Brain pericyte (primary cell): ENCODE measurements at places on chromosomes 5 and 9.

GRCh38 chr9:95605101-95605500 is 88.3 kb upstream of the PTCH1 start:
- no peak for DNase-seq

GRCh38 chr5:1779782-1780613 is 19.6 kb downstream of the MRPL36 start:
- no peak for DNase-seq

- peak; percentile 81 for DNase-seq
These were observed 977.9 kb upstream of the NUDT12 start for GRCh38 chr5:104540448-104540847.

- no peak for DNase-seq
These were observed 98.5 kb downstream of the SNX18 start for GRCh38 chr5:54616031-54616430.

DNA sequence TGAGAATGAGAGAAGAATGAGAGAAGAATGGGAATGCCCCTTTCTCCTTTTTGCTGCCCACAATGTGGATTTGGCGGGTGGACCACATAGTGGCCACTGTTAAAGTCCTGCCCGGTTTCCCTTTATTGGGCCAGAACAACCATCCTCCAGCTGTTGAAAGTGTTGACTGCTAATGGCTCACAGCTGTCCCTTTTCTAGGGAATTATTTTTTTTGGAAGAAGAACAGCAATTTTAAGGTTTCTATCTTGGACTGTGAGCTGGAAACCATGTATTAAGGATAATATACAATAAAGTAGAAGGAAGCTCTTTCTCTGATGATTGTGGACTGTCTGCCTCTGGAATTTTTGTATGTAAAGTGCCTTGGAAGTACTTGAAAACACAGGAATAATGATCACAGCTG is 185.9 kb downstream of the DMRT2 start:
- DNase-seq, result no peak

GRCh38 chr5:124277767-124278545 is 468.5 kb downstream of the ZNF608 start:
- DNase-seq, result no peak

DNA sequence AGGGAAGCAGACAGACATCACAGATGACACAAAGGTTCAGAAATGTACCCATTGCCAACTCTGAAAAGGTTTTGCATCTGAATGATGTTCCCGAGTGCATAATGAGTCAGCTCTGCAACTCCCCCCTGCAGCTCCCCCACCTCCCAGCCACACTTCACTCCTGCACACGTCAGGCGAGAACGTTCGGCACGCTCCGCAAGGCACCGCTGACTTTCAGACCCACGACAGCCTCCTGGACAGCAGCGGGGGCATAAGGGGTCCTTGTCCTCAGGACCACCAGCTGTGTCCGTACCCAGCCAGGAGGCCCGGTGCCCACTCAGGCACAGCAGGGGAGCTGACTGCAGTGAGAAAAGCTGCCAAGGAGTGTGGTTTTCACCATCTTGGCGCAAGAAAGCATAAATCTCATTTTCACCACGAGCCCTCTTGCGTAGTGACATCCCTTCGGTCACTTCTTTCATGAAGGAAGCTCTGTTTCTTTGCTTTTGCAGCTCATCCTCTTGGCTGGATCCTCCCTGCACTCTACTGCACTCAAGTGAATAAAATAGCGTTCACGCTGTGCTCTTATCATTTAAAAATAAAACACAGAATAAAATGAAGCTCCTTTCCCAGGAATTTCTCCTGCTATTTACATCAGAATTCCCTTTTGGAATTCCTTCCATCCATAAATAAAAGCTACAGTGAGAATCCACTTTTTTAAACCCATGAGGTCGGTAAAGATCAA is 9.9 kb downstream of the GFPT2 start:
- peak; percentile 72 for DNase-seq

DNA sequence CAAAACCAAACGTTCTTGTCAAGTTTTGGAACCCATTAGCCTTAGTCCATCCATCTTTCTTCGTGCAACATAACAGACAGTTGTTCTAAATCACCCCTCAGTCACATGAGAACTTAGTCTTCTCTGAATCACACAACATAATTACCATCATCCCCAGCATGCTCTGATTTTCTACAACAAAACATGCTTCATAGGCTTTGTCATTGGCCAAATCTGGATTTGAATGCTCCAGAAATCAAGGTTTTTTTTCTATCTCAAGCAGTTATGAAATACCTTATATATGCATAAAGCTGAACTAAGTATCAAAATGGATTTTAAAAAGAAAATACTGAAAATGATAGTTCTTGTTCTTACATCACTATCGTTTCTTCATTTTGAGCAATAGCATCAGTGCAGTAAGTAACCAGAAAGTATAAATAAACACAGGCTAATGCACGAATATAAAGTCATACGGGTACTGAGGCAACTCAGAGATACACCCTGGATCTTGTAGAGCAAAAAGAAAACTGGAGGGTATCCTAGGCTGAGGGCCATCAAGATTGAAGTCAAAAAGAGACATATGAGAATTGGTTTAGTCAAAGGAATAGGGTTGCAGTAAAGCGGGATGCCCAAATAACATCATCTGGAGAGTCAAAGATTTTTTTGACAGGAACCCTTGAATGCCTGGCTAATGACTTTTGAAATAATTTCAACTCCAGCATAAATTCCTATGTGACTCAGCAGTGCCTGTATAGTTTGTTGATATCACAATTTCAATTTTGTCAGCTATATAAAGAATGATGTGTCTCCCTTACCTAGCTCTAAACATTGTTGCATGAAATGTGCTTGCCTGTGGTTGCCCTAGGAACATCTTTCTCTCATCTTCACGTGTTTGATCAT is 164.7 kb downstream of the ADAMTSL1 start:
- no peak for DNase-seq
